Naive thymus-derived CD8-positive, alpha-beta T cell (primary cell): ENCODE measurements at places on chromosomes 2 and 18.

DNA sequence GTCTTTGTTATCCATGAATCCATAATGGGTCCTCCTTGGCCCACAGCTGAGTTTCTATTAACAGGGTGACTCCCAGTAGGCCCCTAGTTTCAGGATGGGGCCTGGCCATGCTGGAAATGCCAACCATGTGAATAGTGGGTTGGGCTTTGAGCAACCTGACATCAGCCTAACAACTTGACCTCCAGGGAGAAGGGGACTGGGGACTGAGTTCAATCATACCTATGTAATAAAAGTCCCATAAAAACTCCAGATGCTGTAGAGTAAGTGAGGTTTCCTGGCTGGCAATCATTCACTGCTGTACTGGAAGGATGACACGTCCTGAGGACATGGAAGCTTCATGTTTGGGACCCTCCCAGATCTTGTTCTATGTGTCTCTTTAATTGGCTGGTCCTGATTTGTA lies 7.9 kb downstream of the REV1 start:
- DNase-seq, result no peak

DNA sequence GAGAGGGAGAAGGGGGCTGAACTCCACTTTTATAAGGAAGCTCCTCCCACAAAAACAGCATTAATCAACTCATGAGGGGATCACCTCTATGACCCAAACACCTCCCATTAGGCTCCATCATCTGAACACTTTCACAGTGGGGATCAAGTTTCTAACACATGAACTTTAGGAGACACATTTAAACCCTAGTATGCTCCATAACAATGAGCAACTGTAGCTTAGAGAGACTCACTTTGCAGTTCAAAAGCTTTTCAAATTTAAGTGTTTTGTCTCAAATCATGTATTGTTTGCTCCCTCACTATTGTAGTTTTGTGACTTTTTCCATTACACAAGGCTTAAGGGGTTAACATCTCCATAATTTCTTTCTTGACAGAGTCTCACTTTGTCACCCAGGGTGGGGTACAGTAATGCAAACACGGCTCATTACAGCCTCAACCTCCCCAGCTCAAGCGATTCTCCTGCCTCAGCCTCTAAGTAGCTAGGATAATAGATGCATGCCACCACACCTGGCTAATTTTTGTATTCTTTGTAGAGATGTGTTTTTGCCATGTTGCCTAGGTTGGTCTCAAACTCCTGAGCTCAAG lies 352.7 kb upstream of the CDH20 start:
- DNase-seq, result no peak

GRCh38 chr2:26704441-26704977 lies 12.0 kb downstream of the KCNK3 start:
- DNase-seq, result no peak

GRCh38 chr18:76928179-76928868 lies 106.0 kb downstream of the ZNF236 start:
- no peak for DNase-seq

DNA sequence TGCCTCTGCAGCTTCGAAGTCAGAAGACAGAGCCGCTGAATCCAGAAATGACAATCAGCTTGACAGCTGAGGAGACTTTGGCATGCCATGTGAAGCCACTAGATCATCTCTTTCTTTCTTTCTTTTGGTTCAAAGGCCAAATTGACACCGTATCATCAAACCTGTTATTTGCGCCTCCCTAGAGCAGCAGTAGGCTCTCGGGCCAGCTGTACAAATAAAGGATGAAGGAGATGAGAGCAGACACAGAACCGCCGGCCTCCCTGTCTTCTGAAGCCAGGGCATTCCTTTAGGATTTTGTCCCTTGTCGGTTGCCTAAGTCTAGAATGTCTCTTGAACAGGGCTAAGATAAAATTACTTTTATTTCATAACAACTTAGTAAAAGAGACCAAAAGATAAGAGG lies 36.8 kb downstream of the COL4A4 start:
- DNase-seq, result no peak

DNA sequence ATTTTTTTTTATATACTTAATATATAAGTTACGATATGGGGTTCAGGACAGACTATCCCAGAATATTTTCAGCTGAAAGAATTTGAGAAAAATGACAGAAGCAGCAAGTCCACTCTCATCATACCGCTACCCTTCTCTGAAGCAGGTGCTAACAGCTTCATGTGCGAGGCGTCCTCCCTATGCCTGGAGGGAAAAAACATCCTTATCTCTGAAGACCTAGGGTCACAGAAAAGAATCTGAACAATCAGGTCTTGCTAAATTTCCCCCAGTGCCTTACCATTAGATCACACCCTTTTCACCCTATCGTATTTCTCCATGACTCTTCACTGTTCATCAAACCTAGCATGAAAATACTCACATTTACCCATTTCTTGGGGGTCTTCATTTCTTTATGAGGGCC lies 51.9 kb upstream of the CREB1 start:
- DNase-seq, result no peak

- DNase-seq, result no peak
These were observed 288.2 kb upstream of the HS6ST1 start for GRCh38 chr2:128606837-128607236.

GRCh38 chr2:200533754-200534153 lies 7.7 kb downstream of the SGO2 start:
- DNase-seq, result no peak

DNA sequence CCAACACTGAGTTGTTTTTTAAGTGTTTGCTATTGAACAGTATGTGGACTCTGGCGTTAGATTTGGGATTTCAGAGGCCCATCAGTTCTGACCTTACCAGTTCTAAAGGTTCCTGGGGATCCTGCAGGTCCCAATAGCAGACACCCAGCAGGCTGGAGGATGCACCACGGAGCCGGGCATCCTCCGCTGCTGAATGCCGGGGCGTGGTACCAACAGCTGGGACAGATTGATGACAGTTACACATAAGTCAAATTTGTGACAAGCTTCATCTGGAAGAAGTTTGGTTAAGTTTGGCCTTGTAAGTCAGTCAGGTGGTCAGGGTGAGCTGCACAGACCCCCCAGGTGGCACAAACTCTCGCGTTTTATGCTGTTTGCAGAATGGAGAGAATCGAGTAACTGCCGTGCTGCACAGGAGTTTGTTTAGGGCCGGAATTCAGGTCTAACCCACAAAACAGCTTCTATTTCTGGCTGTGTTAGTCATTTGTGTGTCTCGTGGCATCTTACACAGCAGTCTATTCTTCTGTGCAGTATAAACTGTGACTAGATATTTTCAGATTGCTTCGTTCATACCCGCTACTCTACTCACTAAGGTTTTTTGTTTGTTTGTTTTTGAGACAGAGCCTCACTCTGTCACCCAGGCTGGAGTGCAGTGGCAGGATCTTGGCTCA lies 19.2 kb downstream of the CTDP1 start:
- DNase-seq, result no peak

DNA sequence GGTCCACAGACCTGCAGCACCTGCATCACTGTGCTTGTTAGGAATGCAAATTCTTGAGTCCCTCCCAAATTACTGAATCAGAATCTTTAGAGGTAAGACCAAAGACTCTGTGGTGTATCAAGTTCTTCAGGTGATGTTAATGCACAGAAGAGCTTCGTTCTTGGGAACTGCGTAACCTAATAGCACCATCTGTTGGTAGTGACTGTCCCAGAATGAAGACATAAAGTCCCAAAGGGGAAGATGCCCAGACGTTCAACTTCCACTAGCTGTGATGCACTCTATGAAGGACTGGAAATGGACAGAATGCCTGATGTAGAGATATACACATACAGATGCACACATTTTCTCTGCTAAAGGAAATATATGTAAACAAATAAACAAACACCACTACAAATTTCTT lies 576.0 kb downstream of the LRP1B start:
- DNase-seq, result no peak

- no peak for DNase-seq
These were observed 178.3 kb downstream of the ACKR3 start for GRCh38 chr2:236747925-236748324.

DNA sequence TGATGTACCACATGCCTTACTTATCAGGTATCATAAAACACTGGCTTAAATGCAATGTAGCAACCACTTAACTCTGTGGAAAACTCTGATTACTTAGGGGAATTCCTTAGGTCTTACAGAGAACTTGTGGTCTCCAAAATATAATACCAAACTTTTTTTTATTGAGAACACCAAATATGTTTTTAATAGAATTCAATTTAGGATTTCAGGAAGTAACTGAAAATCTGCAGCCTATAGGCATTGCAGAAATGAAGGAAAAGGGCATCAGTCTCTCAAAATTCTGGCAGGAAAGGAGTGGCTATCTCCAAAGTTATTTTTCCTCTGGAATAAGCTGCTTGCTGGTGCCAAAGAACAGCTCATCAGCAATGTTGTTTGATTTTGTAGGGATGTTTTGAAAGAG lies 105.3 kb upstream of the UGP2 start:
- no peak for DNase-seq

DNA sequence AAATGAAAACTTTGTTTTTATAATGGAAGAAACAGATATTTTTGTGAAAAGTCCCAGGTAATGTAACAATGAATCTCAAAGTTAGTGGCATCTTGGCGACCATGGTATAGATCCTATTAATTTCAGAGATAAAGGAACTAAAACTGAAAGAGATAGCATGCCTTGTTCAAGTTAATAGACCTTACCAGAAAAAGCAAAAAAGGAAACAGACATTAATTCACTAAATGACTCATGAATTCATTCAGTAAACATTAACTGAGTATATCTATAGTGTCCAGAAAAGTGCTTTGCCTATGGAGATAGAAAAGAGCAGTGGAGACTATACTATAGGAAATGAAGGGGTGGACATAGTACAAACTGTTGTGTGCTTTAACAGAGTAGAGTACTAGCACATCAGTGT lies 763.3 kb downstream of the TRIB2 start:
- no peak for DNase-seq

DNA sequence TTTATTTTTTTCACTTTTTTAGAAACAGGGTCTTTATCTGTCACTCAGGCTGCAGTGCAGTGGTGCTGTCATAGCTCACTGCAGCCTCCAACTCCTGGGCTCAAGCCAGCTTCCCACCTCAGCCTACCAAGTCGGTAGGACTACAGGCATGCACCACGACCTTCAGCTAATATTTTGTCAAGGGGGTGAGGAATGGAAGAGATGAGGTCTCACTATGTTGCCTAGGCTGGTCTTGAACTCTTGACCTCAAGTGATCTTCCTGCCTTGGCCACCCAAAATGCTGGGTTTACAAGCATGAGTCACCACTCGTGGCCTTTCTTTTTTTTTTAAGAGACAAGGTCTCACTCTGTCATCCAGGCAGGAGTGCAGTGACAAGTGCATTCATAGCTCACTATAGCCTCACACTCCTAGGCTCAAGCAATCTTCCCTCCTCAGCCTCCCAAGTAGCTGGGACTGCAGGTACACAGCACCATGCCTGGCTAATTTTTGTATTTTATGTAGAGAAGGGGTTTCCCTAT lies 13.4 kb downstream of the PPP1R7 start:
- DNase-seq, result no peak

DNA sequence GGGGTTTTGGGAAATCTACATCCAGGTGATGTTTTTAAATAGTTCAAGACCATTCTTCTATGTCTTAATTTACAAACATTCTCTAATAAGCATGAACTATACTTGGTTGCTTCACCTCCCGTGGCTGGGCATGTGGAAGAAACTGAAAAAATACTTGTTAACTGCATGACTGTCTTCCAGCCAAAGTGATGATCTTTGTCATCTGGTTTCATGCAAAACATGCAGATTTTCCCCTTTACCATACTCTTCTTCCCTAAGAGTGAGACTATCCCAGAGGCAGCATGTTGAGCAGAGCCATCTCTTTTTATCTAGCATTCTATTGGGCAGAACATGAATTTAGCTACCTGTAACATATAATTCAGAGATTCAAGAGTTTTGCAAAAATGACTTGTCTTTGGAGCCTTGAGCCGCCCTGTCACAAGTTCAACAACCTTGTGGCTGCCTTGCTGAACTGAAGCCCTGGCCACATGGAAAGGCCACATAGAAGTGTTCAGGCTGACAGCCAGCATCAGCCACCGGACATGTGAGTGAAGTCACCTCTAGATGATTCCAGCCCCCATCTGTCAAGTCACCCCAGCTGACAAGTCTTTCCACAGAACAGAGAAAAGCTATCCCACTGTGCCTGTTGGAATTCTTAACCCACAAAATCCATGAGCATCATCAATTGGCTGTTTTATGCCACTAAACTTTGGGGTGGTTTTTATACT lies 142.8 kb downstream of the ANKRD44 start:
- no peak for DNase-seq
